Stimulated activated CD4-positive, alpha-beta T cell treated with anti-CD3 and anti-CD28 coated beads, Interleukin-1b, Interleukin-23, amount 100 ng/mL, for 1 hour (primary cell): ENCODE measurements at places on chromosomes 4 and X.

DNA sequence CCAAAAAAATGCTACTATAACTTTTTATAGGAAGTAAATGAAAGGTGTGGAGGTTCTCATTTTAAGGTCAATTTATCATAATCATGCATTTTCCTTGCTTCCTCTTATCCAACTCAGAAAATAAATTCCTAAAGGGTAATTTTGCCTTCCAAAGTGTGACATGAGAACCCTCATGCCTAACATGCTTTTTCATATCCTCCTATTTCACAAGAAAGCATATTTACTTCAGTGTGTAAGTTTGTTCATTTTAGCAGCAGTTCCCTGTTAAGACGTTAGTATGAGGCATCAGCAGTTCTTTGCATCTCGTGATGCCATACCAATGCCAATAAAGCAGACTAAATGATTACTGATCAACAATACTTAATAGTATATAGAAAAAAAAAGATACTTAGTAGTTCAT is 18.4 kb downstream of the WDFY3 start:
- DNase-seq, result no peak

DNA sequence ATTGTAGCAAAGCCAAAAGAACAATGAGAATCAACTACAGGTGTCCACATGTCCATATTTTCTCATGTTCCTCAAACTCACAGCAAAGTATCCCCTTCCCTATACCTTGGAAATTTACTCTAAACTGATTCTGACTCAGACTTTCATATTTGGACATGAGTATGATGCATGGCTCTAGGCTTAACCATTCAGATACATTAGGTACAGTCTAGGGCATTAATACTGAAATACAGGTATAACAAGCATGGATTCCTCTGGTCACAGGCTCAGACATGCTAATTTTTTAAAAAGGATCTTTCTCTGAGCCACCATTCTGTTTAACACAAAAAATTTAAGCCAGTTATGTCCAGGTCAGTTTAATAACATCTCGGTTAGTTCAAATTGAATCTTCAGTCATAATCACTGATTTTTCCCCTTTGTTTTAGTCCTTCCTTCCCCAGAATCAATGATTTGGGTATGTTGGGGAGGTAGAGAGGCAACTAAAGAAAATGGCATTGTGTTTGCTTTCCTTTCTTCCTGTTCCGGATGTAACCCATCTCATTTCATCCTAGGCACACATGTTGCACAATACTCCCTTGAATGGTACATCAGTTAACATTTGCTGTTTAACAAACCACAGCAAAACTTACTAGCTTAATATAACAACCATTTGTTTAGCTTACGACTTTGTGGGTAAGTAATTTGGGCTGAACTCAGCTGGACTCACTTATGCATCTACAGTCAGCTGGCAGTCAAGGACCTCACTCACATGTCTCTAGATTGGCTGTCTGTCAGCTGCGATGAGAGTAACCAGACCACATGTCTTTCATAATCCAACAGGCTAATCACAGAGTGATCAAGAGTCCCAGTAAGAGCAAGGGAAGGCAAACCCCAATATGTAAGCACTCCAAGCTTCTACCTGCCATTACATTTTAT is 75.3 kb upstream of the GRIA3 start:
- no peak for DNase-seq

GRCh38 chr4:148561467-148561866 is 119.3 kb upstream of the NR3C2 start:
- no peak for DNase-seq

DNA sequence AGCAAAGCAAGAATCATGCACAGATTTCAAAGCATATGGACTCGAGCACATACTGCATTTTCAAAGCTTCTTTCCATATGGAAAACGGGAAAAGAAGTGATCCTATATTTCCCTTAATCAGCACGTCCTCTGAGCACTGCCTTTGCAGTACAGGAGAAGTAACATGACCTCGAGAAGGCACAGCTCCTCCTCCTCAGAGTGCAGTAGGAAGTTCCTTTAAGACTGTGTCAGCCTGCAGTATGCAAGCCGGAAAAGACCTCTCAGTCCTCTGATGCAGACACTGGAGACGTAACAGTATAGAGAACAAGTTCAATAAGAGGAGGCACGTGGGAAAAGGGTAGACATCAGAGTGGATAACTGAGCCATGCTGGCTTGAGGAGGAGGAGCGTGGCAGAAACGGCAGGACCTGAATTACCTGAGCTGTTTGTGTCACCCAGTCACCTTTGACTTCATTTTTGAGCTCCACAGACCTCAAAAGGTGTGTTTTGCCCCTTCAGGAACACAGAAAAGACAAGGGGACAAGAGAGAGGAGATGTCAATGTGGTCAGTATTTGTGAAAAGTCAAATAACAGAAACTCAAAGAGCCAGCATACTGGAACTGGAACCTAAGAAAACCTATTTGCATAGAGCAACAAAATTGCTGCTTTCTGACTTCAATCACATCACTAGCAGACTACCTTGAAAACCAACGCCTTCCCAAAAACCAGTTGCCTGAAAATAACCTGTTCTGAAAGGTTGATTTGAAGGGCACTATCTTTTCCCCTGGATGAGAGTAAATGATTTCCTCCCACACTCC is 20.8 kb downstream of the IRF2 start:
- no peak for DNase-seq
